Activated T-cell treated with anti-CD3 and anti-CD28 coated beads, Interleukin-2, amount 50 U/mL, for 24 hours (primary cell): ENCODE measurements at places on chromosomes 5 and 9.

GRCh38 chr9:29866556-29866955 is 2293.3 kb upstream of the C9orf72 start:
- DNase-seq: no peak

- DNase-seq: no peak
Observed at GRCh38 chr5:82938901-82939725, 138.1 kb downstream of the TMEM167A start.

DNA sequence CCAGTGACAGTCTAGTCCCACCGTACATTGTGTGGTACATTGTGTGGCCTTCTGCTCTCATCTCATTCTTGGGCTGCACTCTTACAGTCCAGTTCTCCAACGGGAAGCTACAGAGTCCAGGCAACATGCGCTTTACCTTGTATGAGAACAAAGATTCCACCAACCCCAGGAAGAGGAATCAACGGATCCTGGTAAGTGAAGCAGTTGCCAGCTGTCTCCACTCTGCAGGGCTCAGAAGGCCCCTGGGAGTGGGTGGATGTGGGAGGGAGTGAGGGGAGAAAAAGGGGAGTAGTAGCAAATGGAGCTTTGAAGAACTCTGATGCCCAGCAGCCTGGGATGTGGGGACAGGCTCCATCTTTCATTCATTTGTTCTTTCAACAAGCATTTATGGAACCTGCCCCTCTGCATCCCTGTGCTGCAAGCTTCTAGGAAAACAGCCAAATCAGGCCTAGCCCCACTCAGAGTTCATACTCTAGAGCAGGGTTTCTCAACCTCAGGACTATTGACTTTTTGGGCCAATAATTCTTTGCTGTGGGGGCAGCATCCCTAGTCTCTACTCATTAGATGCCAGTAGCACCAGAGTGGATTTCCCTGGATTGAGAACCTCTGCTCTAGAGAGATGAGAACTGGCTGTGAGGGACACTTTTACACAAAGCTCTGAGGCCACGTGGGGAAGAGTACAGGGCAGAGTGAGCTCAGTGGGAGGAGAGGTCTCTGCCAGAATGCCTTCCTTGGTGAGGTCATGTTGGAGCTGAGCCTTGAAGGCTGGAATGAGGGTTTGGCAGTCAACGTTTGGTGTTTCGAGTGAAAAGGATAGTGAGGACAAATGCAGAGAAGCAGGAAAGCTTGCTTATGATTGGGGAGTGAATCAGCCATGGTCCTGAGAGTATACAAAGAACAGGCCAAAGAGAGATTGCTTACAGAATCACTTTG is 1.1 kb downstream of the POLR1E start:
- no peak for DNase-seq

DNA sequence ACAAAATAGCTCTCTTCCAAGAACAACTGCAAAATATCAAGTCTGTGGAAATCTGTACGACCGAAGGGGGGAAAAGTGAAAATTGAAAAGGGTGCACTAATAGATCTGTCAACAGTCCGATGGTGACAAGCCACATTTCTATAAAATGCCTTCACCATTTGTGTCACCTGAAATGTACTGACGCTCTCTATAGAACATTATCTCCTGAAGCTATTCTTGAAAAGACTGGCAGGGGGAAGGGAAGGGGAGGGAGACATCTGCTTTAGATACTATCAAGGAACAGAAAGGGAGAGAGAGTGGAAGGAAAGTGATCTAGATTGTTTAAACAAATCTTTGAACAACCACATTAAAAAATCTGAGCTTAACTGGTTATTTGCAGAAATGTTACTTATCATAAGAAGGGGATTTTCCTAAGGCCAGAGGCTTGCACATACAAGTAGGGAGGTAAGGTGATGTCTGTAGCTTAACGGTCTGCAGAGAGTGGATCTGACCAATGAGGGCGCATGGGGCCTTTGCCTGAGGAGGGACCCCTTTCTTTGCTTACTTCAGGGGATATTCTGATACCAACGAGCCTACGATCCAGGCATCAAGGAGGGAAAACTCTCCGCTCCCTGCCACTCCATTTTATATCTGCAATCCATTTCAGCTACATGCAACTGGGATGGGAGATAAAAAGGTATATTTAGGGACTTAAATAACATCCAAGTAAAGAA is 92.1 kb downstream of the CRB2 start:
- no peak for DNase-seq

GRCh38 chr5:122332599-122333555 is 20.8 kb downstream of the SNCAIP start:
- no peak for DNase-seq

DNA sequence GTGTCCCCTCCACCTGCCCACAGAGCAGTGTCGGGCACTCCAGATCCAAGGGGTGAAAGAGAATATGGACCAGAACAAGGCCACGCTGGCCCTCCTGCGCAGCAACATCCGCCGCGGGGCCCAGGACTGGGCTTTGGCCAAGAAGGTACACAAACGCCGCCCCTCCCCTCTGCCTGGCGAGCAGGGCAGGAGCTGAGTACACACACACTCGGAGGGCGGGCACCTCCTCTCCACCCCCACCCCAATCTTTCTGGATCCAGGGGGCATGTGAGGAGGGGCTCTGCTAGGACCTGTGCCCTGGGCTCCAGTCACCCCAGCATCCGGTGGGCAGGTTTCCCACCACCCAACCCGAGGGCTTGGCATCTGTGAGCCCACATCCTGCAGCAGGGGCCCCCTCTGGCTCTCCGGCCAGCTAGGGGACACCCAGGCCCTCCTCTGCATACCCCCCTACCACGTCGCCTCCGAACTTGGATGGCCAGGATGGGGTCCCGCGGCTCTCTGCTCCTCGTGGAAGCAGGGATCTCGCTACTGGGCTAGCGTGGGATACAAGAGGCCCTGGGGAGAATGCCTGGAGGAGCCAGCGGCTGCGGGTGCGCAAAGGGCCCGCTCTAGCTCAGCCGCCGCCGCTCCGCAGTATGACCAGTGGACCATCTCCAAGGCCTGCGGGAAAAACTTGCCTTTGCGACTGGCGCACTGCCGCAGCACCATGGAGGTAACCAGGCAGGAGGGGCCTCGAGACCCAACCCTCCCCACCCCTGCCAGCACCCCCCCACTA is 3.1 kb downstream of the CCDC183 start:
- DNase-seq: no peak

GRCh38 chr5:74239261-74239660 is 401.3 kb downstream of the ENC1 start:
- no peak for DNase-seq

- DNase-seq: no peak
Observed at GRCh38 chr5:35856765-35857351, at the start of gene IL7R. Gene IL7R (plus strand): TSS chr5:35856891. CDS start chr5:35856978, 87 bp downstream.

DNA sequence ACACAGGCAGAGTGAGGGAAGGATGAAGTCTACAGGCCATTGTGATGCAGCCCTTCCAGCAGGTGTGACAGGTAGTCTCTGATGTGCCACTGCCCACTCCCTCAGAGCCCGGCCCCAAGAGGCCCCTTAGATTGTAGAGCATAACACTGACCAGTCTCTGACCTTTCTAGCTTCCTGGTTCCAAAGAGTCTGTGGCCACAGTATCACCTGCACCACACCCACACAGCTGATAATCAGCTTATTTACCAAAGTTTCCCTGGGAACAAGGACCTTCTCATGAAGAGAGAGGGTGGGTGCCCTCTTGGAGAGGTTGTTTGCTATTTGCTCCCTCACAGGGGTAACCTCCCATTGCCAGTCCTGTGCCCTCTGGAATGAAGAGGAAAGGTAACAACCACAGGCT is 11.0 kb upstream of the ACER2 start:
- DNase-seq: no peak

DNA sequence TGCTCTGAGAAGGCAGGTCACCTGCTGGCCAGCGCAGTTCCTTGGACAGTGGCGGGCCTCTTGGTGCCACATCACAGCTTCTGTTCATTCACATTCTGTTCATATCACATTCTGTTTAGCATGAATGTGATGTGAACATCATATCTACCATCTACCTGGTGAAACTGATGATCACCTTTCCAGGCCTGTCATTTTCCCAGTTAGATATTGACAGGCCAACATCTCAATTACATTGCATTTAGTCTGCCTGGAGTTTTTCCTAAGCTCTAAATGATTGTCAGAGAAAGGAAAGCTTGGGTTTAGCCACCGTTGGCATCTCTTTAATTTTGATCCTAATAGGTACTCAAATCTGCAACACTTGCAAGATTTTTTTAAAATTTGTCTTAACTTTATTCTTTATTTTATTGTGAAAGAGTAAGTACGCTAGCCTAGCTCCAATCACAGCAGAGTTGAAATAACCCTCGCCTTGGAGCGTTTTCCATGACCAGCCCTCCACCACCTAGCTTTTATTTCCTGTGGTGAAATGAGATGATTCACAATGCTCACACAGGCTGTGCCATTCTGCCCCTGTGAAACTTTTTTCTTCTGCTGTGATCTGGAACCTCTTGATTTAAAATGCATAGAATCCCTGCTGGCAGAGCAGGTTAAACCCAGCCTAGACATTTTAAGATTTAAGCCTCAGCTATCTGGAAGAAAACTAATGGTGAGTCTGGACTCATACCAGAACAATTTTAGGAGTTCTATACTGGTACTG is 225.0 kb downstream of the ESM1 start:
- DNase-seq: no peak

- peak; percentile 28 for DNase-seq
Observed at GRCh38 chr5:756865-757345, 27.6 kb downstream of the ZDHHC11B start.

GRCh38 chr5:86646671-86647070 is 28.9 kb downstream of the COX7C start:
- DNase-seq: no peak

DNA sequence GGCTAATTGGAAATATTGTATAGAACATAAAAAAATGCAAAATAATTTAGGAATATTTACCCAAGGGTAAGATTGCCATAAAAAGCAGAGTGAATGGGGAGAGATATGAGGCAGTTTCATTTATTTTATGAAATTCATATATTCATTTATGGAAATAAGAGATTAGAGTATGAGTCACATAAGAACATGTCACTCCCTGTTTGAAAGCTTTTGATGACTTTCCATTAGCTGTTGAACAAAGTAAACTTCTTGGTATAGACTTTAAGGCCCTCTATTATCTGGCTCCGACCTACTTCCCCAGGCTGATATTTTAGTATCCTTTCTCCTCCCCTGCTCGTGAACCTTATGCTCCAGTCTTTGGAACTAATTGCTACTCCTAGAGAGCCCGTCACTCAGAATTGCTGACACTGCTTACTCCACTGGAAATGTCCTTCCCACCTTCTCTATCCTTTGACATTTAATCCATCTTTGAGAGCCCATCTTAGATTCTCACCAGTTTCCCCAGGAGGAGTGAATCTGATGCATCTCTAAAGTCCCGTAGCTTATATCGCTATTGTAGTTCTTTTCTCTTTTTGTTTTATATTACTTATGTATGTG is 8.9 kb upstream of the ACTBL2 start:
- DNase-seq: no peak

GRCh38 chr5:175092691-175093090 is 351.3 kb downstream of the DRD1 start:
- no peak for DNase-seq

- no peak for DNase-seq
Observed at GRCh38 chr5:102421647-102422046, 77.2 kb downstream of the SLCO6A1 start.

GRCh38 chr9:128371630-128372117 is 500 bp downstream of the URM1 start:
- DNase-seq: no peak

DNA sequence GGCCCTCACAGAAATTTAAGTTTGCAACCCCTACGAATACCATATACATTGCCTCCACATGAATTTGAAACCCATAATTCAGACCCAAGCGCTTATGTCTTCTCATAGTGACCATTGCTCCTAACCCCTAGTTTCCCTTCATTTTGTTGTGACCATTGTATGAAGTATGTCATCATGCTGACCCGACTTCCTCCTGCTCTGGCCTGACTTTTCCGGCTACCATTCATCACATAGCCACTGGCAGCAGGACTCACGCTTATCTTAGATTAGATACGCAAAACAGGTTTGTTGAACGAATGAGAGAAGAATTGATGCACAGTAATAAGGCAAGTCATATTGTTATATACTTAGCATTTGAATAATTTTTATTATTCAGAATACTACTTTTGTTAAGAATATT is 345.4 kb downstream of the FBXL17 start:
- no peak for DNase-seq

- no peak for DNase-seq
Observed at GRCh38 chr9:120151806-120152205, 428.2 kb downstream of the CDK5RAP2 start.

DNA sequence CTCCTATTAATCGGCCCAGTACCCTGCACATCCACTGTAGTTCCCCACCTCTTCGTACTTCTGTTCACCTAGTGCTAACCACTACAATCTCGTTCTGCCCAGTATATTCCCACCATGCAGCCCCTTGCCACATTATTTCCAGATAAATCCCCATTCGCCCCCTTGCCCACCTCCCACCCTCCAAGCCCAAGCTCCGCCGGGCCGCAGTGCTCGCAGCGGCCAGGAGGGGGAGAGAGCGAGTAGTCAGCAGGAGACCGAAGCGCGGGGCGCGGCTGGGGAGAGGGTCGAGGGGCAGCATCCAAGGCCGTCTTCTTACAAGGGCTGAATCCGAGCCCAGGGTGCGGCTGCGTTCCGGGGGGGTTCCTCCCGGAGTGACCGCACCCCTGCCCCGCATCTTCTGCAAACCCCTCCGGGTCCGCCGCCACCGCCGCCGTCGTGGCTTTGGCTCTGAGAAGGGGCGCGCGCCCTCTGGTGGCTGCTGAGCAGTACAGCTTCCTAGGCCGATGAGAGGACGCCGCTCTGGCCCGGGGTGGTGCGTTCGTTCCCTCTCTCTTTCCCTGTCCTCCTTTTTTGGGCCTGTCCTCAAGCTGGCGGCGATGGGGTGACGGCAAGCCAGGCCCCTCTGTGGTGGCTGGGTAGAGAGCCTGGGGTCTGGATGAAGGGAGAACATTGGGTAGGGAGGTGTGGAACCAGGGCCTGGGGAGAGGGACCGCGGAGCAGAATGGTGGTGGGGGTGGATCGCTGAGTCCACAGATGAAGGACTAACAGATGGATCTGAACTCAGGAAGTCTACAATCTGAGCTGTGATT is 30.0 kb upstream of the PSD2 start:
- peak; percentile 89 for DNase-seq

GRCh38 chr5:90968319-90968718 is 409.7 kb downstream of the ADGRV1 start:
- no peak for DNase-seq

DNA sequence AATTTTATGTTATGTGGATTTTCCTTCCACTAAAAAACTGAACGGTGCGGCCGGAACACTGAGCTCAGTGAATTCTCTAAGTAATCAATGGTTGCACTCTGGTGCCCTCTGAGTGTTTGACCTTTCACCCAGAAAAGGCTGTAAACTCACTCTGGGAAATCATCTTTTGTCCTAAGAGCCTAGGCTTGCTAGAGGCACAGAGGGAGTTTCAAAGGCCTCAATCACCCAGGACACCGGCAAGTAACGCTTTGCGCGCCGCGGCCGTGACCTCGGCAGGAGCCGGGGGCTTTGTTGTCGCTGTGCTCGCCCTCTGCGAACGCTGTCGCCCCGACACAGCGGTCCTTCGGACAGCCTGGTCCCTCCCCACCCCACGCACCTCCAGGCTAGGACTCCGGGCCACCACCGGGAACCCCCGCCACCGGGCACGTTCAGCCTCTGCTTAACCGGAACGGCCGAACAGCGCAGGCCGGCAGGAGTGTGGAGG is 703 bp downstream of the ISCA1 start:
- DNase-seq: peak; percentile 84
